Activated CD8-positive, alpha-beta memory T cell treated with anti-CD3 and anti-CD28 coated beads for 1 hour (primary cell): ENCODE measurements at places on chromosomes 7 and 10.

- peak; percentile 44 for DNase-seq
Observed at GRCh38 chr7:43906331-43907010, at the start of gene URGCP. URGCP (minus strand) TSS chr7:43906596; CDS start chr7:43906575, 21 bp downstream.

DNA sequence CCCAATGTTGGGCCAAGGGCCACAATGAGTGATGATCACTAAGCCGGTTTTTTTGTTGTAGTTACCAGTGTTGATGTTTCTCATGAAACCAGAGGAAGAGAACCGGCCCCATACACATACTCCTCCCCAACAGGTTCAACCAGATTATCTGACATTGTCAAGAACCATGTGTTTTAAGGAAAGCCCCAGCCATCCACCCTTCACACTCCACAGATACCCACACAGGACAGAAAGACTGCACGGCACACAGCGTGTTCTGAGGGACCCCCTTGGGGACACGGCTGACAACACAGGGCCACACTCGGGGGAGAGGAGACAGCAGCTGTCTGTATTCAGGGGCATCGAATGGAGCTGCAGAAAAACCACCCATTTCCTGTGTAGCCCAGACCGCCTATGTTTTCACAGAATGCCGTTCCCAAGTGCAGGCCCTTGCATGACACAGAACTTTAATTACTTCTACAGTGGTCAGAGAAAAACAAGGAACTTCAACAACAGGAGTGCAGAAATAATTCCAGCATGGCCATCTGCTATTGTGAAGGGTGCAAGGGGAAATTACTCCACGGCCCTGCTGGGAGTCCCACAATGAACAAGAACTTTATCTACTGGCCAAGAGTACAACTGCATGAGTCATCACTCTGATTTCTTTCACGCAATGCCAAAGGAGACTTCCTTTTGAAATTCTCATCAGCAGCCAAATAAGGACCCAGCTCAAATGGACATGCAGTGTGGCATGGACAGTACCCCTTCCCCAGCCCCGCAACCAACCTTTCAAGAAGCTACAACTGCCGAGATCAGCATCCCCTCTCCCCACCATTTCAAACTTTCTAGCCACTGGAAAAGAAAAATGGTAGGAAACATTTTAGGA, 2.3 kb downstream of the KLF6 start:
- DNase-seq: no peak

DNA sequence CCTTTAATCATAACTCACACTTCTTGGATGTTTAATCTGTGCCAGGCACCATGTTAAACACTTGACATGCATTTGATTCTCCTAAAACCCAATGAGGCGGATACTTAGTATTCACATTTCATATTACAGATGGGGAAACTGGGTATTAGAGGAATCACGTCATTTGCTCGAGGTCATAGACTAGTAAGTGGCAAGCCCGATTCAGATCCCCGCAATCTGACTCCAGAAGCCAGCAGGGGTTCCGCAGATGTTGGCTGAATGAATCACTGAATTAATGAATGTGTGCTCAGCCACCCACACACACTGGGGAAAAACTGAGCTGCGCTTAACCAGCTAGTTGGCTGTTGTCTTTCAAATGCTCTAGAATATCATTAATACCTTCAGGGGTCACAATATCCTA, 22.5 kb upstream of the ENO4 start:
- no peak for DNase-seq

GRCh38 chr7:27526611-27527347, 135.9 kb downstream of the HIBADH start:
- DNase-seq: no peak

GRCh38 chr7:95684037-95684436, 87.7 kb upstream of the PDK4 start:
- DNase-seq: no peak
